ENCODE measurements at places on chromosomes 13 and 19.

GRCh38 chr13:113861433-113862030 lies 2.3 kb downstream of the GAS6 start:
- no peak for DNase-seq

- DNase-seq = no peak
Measured at GRCh38 chr13:71751073-71751472, 115.9 kb downstream of the DACH1 start.

GRCh38 chr19:55692681-55693081 lies 17.7 kb downstream of the EPN1 start:
- no peak for DNase-seq

- DNase-seq = no peak
Measured at GRCh38 chr19:11673608-11674041, 65.1 kb downstream of the ZNF823 start.

DNA sequence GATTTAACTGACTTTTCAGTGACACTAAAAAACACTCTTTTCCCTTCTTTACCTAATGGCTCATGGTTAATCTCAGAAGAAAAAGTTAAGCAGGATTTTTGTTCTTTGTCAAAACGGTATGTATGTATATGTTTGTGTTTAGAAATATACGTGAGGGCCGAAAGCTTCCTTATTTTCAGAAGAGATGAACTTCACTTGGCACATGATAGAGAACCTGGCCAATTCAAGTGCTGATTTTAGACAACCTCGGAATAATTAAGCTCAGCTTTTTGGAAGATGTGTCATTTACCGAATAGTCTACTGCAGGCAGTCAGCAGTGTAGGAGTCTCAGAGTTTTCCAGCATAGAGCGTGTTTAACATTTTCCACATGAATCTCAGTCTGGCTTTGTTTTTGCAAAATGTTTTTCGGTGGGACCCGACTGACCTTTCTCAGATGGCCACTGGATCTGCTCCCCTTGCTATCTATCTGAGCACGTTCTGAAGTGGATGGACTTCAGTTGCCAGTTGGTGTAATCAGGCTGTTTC lies 4.6 kb downstream of the RNASEH2B start:
- DNase-seq = no peak

DNA sequence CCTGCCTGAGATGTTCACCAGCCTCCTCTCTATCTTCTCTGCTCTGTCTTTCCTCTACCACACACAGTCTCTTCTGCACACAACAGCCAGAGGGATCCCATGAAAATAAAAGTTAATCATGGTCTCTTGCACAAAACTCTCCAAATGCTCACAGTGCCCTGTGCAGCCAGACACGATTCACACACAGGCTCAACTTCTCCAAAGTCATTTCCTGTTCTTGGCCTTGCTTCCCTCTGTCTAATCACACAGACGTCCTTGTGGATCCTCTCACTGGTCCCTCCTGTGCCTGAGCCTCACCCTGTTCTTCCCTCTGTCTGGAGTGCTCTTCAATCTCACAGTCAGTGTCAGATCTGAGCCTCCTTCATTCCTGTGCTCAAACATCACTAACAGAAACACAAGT lies 7.8 kb downstream of the SIGLEC12 start:
- DNase-seq = no peak

DNA sequence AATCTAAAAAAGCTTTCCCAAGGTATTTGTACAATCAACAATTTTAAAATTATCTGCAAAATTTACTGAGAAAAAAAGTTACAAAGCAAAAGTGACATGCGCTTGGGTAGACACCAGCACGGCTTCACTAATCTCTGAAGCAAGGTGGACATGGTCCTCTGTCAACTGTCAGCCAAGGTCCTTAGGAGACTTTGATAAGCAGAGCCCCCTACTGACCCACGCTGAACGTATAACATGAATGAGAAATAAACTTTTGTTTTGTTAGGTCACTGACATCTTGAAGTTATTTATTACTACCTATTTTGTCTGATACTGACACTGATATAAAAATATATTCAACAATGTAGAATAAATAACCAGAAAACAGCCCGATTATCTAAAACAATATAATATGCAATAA lies 100.7 kb upstream of the OBI1 start:
- no peak for DNase-seq

- no peak for DNase-seq
Measured at GRCh38 chr19:5012688-5013457, 44.0 kb downstream of the KDM4B start.

DNA sequence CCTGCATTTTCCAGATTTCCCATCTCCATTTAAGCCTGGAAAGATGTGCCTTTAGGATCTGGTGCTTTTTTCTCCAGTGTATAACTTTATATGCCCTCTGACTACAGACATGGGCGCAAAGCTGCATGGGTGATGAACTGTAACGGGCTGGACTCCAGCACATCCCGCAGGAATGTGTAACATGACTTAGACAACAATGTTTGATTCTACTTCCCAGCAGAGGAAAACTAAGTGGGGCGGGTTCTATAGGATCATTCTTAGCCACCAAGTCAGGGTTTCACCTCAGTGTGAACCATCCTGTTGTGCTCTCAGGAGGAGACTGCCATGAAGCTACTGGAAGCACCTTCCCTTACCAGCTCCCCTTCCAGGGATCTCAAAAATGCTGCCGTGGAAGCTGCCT lies 93.2 kb upstream of the SERP2 start:
- DNase-seq = no peak

DNA sequence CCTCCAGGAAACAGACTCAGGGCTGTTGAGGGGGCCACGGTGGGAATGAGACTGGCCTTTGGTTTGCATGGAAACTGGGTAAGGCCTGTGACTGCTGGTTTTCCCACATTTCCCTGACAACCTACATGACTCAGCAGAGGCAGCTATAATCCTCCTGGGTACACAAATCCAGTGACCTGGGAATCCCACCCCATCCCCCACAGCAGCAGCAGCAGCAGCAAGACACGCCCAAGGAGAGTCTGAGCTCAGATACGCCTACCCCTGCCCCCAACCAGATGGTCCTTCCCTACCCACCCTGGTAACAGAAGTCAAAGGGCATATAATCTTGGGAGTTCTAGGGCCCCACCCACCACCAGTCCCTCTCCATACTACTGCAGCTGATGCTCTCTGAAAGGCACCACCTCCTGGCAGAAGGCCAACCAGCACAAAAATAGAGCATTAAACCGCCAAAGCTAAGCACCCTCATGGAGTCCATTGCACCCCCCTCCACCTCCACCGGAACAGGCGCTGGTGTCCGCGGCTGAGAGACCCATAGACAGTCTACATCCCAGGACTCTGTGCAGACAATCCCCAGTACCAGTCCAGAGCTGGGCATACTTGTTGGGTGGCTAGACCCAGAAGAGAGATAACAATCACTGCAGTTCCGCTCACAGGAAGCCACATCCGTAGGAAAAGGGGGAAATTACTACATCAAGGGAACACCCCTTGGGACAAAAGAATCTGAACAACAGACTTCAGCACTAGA lies 237.2 kb upstream of the SPRY2 start:
- no peak for DNase-seq

DNA sequence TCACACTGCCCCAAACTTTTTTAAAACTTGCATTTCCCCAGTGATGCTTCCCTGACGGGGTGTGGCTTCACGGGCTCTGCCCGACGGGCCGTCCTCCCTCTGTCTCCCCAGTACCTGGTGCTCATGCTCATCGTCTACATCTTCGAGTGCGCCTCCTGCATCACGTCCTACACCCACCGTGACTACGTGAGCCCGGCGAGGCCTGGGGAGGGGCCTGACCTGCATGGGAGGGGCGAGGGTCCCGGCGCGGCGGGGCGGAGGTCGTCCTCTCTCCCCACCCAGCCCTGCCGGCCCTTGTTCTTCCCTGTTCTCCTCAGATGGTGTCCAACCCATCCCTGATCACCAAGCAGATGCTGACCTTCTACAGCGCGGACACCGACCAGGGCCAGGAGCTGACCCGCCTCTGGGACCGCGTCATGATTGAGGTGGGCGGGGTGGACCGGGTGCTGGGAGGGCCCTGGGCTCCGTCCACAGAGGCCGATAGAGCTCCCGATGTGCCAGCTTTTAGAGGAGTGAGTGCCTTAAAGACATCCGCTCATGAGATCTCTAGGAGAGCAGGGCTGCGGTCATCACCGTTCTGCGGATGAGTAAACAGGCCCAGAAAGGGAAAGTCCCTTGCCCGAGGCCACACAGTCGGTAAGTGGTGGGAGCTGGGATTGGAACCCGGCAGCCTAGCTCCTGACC lies 6.9 kb downstream of the UPK1A start:
- peak; percentile 27 for DNase-seq

GRCh38 chr13:66657165-66657881 lies 572.8 kb downstream of the PCDH9 start:
- DNase-seq = no peak

DNA sequence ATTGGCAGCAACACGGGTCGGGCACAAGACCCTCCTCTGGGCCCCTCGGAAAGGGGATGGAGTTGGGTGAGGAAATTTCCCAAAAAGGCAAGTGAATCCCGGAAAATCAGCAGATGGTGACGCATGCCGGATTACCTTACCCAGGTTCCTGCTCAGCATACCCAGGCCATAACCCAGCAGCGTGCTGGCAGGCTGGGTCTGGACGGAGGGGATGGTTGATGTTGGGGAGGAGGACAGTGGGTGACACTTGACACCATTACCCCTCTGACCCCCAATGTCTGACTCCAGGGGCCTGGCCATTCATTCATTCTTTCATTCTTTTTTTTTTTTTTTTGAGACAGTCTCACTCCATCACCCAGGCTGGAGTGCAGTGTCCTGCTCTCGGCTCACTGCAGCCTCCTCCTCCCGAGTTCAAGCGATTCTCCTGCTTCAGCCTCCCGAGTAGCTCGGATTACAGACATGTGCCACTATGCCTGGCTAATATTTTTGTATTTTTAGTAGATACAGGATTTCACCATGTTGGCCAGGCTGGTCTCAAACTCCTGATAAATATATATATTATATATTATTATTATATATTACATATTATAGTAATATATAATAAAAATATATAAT lies 799 bp downstream of the PVR start:
- no peak for DNase-seq

- no peak for DNase-seq
Measured at GRCh38 chr13:34943436-34944273, 1.6 kb downstream of the NBEA start.

- DNase-seq = no peak
Measured at GRCh38 chr13:60351855-60352615, 45.0 kb upstream of the TDRD3 start.

DNA sequence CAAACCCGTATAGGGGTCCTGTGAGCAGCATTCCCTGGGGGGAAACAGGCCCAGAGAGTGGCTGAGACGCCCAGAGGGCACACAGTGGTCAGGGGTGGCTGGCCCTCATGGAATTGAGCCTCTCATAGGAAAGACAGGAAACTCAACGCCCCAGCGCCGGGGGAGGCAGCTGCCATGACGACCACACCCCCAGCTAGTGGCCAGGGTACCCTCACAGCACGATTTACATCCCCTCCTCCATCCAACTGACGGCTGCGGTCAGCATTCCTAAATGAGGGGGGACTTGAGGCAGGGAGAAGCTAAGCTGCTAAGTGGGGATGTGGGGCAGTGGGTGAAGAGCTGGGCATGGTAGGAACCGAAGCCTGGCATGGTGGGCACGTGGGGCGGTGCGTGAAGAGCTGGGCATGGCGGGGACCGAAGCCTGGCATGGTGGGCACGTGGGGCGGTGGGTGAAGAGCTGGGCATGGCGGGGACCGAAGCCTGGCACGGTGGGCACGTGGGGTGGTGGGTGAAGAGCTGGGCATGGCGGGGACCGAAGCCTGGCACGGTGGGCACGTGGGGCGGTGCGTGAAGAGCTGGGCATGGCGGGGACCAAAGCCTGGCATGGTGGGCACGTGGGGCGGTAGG lies 10.0 kb downstream of the MED16 start:
- no peak for DNase-seq
